ENCODE measurements at places on chromosomes 2 and 18. TPM values are rescaled to one million over a fixed set of nuclear protein-coding genes. Genes with fewer than 3 reads are reported as not detected.

- H3K4me3 ChIP-seq: no peak overlapping the region
- peaks cover 44% of the 10 kb centered on the region for H3K27me3 ChIP-seq
- no peaks in the 10 kb centered on the region for H3K36me3 ChIP-seq
- H3K4me1 ChIP-seq: no peaks in the 10 kb centered on the region
- DNase-seq: no peak
Measured at GRCh38 chr2:240333985-240334384, 101.5 kb upstream of the GPC1 start.

DNA sequence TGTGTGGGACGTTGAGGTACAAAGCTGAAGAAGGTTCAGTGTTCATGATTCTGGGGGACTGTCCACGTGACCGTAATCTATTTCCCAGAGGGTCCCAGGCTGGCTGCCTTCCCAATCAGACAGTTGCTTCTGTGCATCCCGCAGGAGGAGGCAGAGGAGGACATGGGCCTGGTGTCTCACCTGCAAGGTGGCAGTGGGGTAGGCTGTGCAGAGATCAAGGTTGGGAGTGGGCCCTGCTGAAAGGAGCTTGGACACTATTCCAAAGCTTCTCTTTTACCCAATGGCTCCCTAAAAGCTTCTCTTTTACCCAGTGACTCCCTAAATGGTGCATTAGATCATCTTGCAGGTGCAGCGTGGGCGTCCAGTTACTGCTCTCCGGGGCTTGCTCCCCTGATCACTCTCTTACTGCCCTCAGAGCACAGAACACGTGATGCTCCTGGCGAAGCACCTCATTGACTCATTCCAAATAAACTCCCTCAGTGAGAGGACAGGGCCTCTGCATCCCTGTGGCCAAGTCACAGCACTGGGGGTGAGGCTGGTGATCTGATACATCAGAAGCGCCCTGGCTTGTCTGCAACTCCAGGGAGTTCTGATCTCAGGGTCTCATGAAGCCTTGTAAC lies 41.5 kb downstream of the RNF144A start:
- H3K27ac ChIP-seq: no peak overlapping the region
- no peak overlapping the region for H3K4me3 ChIP-seq
- H3K27me3 ChIP-seq: no peaks in the 10 kb centered on the region
- peak; percentile 54 for DNase-seq

Gene CYS1
- total RNA-seq: 0.79 TPM

DNA sequence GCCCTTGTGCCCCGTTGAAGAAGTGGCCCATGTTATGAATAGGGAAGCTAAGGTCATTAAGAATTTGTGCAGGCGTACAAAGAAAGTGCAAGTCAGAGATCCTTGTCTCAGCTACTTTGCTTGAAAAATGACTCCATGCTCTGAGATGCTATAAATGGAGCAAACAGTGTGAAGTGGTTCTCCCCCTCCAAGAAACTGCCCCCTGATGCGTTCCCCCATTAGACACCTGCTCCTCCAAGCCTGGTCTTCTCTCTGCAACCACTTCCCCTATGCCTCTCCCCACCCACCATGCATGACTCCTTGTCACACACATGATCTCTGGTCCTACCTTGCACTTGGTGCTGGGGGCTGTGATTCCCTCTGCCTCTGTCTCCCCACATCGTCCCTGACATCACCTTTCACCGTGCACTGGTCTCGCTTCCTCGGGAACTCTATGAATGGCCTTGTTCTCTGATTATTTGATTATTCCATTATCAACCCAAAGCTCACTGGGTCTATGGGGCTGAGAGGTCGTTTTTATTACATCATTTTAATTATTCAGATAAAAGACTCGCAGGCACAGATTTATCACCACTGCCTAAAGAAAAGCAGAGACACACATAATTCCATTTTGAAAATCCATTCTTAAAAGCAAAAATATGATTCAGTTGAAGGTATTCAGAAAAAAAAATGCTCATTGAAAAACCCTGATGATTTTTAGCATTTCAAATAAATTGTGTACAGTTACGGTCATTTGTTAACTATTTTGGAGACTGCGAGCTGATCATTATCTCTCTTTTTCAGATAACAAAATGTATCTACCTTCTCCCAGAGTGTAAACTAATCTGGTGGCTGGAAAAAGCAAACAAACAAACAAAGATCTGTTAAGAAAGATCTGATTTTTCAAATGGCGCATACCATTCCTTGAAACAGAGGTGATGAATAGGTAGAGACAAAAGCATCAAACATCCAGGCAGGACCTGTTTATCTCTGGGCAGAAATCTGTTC lies 294.9 kb downstream of the SOX11 start:
- H3K36me3 ChIP-seq: no peaks in the 10 kb centered on the region
- H3K27ac ChIP-seq: no peak overlapping the region
- H3K4me3 ChIP-seq: no peak overlapping the region
- DNase-seq: no peak
- H3K27me3 ChIP-seq: peaks cover 11% of the 10 kb centered on the region

DNA sequence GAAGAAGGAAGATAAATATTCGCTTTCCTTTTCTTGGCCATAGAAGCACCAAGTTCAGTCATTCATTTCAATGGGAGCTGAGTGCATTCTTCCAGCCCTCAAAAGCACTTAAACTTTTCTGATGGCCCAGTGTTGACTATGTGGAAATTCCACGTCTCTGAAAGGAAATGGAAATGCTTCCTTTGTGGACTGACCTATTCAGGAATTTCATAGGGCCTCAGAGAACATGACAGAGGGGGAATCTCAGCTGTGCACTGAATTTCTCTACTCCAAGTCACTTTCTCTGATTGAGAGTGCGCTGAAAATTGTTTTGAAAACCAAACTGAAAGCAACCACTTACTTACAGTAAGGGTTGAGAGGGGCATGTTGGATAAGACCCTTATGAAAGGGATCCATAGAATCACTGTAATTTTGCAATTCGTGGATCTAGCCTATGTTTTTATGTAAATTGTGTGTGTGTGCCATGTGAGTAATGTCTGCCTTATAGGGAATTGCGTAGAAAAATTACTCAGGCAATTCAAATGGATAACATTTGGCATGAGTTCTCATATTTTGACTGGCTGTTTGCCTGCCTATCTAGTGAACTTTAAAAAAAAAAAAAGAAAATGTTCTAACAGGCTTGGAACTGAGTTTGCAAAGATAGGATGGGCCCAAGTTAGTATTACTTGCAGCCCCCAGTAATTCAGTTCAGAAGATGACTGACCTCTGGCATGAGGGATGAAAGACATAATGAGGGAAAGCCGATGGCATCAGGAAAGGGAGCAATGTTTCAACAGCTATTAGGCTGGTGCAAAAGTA lies 437.0 kb downstream of the PTPRM start:
- peaks cover 23% of the 10 kb centered on the region for H3K4me1 ChIP-seq
- no peaks in the 10 kb centered on the region for H3K36me3 ChIP-seq
- peaks cover 7% of the 10 kb centered on the region for H3K27me3 ChIP-seq

- DNase-seq: no peak
- no peak overlapping the region for H3K4me3 ChIP-seq
- no peak overlapping the region for H3K27ac ChIP-seq
- H3K4me1 ChIP-seq: peaks cover 14% of the 10 kb centered on the region
Measured at GRCh38 chr2:18750672-18751554, 161.5 kb upstream of the NT5C1B start.

Gene SERPINB7
- total RNA-seq: 78.2 TPM

Gene UGT1A4
- total RNA-seq: not detected

DNA sequence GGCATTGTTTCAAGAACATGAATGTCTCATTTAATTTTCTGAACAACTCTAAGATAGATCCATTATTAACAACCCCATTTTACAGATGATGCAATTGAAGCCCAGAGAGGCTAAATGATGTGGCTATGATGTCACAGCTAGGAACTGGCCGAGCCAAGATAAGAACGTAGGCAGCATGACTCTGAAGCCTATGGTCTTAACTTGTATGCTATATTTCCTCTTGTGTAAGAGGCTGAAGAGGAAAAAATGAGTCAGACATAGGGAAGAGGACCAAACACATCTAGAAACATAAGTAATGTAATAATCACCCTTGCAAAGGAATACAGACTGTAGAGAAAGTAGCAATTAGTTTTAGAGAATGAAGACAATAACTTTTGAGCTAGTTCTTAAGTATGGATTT lies 416.8 kb downstream of the FIGN start:
- DNase-seq: no peak
- no peaks in the 10 kb centered on the region for H3K36me3 ChIP-seq
- H3K4me1 ChIP-seq: no peaks in the 10 kb centered on the region
- no peak overlapping the region for H3K27ac ChIP-seq
- H3K4me3 ChIP-seq: no peak overlapping the region
- no peaks in the 10 kb centered on the region for H3K27me3 ChIP-seq

DNA sequence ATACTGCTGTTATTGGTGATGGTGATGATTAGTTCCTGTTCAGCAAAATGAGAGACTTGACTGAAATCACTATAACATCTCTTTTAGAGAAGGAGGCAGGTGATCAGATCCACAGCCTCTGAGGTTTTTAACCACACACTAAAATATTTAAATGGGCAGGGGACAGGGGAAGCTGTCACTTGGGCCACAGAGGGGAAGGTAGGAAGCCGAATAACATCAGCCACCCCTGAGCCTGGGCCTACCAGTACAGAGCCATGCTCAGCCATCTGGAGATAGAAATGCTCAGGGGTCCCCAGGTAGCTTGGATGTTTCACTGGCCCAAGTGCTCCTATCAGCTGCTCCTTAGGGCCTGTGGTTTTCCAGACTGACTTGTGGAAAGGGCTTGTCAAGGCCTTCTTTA lies 122.3 kb downstream of the MRO start:
- H3K27ac ChIP-seq: no peak overlapping the region
- DNase-seq: no peak
- peaks cover 8% of the 10 kb centered on the region for H3K4me1 ChIP-seq
